ENCODE measurements at places on chromosomes 2 and 18. TPM values are rescaled to one million over a fixed set of nuclear protein-coding genes. Genes with fewer than 3 reads are reported as not detected.

The KRTCAP3 gene
- total RNA-seq: 13.6 TPM

The C2orf80 gene
- not detected for total RNA-seq

The KIF5C gene
- 0.77 TPM for total RNA-seq

The RAB31 gene
- 32.1 TPM for total RNA-seq

- DNase-seq: no peak
These were observed 9.6 kb downstream of the MBOAT2 start for GRCh38 chr2:8993902-8994278.

- DNase-seq: peak; percentile 94
These were observed 5.5 kb downstream of the CCDC102B start for GRCh38 chr18:68803356-68803755.

DNA sequence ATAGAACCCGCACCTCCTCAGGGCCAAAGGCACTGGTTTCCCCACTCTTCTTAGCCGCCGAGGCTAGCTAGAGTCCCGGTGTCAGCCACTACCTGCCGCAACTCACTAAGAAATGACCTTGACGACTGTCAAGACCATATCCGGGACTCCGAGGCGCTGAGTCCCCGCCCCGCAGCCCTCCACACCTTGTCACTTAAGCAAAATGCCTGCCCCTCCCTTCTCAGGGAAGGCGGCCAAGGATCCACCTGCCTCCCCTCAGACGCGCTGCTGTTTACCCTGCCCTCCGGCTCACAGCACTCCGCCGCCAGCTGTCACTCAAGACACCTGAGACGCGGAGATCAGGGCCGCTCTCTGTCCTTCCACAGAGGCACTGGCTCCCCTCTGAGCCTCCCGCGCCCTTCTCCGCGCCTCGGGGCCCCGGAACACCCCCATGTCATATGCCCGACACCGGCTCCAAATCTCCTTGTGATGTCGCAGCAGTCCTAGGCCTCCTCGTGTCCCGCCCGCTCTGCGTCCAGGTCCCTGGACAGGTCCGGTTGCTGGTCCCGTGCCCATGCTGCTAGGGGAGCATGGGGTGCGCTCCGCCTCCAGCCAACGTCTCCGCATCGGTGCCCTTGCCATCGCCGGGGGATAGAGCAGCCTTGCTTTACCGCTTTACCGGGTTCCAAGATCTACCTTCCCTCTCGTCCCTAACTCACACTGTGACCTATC is 32.5 kb upstream of the REG3G start:
- DNase-seq: no peak

DNA sequence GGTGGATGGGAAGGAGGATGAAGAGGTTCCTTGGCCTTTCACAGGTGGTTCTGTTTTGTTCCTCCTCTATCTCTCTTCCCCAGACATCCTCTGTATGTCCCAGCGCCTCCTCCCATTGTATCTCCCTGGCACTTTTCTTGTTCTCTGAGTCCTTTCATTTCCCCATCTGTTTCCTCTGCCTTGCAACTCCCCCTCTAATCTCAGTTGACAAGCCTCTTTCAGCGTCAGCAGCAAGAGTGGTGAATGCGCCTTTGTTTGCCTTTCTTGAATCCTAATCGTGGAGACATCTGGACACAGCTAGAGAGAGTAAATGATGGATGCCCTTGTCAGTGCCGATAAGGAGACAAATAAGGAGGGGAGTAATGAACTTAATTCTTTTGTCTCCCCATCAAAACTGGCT is 167.0 kb downstream of the NDUFA10 start:
- DNase-seq: peak; percentile 69

DNA sequence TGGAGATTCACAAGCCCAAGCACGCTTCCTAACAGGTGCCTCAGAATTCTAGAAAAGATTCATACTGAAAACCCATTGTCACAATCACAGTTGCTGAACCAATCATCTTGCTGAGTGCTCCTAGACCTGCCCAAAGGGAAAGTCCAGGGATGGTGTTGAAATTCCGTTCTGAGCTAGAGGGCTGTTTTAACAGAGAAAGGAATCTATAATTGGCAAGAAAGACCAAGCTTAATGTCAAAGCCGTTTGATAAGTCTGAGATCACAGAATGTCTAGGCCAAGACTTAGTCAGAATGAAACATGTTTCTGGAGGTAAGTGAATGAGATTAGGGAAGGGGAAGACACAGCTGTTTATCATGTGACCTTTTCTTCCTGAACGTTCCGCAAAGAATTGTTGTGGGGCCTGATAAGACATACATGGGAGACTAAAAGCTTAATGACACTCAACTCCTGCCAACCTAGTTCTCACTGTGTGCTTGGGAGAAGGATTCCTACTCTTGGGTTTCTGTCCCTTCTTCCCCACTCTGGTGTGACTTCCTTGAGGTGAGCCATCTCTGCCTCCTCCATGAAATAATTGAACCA is 27.5 kb downstream of the PMAIP1 start:
- DNase-seq: no peak

DNA sequence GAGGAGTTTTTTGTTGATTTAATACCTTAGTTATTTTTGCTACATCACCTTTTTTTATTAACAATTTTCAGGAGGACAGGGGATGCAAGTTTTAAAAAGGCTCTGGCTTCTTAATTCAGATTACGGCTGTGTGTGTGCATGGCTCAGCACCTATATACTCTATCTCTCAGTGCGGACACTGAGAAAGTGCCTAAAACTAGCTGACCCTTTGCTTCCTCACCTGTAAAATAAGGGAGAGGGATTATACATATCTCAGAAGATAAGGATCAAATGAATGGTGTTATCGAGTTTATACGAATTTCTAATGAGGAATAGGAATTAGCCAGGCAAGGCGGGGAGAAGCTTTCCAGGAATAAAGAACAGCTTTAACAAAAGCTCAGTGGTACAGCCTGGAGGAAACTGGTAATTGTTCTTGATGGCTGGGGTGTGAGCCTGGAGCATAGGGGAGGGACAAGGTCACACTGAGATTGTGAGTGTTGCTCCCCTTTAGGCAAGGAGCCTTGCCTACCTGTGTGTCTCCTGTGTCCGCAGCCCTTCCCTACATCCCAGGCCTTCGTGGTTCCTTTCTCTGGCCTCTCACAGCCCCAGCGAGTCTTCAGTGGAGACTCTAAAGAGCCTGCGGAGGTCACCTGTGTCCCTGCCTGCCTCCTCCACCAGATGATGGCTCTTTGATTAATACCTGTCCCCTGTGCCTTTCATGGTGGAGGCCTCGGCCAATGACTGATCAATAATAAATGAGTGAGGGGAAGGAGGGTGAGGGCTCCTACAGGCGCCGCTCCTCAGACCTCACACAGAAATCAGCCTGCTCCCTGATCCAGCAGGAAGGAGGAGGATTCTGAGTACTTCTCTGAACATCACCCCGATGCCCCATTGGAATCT is 92.7 kb downstream of the DDX1 start:
- DNase-seq: no peak

DNA sequence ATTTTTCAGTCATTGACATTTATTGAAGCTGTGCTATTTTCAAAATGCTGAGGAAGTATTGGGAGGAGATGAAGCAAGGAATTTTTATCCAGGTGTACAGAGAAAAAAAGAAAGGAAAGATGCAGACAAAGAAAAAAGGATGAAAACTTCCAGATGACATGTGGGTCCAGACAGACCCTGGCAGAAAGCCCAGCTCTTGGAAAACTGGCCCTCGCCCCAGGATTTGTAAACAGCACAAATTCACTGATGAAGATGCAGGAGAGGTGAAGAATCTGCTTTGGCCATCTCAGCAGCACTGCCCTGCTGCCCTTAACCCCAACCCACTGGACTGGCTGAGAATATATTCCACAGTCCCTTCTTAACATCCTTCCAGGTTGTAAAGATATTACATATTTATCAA is 12.5 kb downstream of the TACR1 start:
- DNase-seq: peak; percentile 88

Data from lung (tissue), 17 donors.